ENCODE measurements at places on chromosomes 3 and 15.

DNA sequence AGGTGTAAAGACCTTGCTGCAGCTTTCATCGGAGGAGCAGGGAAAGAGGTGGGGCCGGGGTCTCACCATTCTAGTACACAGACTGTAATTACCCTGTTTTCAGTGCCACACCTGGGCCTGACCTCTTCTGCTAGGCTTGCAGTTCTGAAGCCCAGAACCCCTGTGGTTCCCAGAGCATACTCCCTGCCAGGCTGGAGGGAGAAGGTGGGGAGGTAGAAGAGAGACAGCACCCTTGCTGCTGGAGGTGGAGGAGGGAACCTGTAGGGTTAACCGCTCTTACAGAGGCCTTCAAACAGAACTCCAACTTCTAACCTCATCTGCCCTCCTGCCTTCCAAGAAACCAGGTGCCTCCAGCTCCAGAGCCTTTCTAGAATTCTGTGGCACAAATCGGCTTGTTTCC lies 27.0 kb downstream of the PCOLCE2 start:
- no peak for DNase-seq

DNA sequence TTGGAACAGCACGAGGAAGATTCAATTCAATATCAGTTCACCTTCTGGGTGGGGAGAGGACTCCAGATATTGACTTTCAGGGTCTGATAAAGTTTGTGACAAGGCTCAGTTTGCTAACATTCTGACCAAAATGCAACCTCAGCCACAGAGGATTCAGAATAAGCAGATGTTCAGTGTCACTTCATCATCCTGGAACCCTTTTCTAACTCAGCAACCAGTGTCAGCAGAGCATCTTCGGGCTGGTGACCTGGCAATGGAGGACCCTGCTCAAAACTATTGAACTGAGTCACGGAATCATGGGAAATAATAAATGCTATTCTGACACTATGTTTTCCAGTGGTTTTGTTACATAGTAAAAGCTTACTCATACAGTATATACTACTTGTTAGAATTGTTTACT lies 433.4 kb upstream of the CFAP20DC start:
- no peak for DNase-seq

GRCh38 chr15:68676011-68676605 lies 97.3 kb downstream of the CORO2B start:
- no peak for DNase-seq

DNA sequence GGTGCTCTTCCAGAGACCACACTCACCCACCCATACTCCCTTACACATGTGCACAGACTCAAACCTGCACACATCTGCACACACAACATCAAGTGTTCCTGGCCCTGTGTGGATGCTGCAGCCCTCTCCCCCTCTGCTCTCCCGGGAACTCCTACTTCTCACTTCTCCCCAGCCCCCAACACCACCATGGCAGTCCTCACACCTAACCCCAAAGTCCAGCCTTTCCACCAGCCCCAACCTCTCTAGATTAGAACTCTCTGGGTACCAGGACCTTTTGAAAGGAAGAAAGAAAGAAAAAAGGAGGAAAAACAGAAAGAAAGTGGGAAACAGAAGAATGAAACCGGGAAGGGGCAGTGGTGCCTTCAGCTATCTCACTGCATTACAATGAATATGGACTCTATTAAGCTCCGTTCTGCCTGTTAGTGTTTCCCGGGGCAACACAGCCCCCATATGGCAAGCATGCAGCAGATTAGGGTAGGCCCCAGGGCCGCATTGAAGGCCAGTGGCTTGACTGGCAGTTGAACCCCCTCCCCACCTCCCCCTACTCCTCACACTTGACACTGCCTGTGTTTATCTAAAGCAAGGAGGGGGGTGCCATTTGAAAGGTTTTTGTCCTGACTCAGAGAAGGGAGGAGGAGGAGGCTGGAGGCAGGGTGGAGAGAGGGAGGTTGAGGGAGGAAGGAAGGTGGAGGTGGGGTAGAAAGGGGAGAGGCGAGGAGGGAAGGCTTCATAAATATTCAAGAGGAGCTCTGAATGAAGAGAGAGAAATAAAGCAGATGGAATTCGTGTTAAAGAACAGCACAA lies 30.1 kb downstream of the BOC start:
- DNase-seq: no peak

DNA sequence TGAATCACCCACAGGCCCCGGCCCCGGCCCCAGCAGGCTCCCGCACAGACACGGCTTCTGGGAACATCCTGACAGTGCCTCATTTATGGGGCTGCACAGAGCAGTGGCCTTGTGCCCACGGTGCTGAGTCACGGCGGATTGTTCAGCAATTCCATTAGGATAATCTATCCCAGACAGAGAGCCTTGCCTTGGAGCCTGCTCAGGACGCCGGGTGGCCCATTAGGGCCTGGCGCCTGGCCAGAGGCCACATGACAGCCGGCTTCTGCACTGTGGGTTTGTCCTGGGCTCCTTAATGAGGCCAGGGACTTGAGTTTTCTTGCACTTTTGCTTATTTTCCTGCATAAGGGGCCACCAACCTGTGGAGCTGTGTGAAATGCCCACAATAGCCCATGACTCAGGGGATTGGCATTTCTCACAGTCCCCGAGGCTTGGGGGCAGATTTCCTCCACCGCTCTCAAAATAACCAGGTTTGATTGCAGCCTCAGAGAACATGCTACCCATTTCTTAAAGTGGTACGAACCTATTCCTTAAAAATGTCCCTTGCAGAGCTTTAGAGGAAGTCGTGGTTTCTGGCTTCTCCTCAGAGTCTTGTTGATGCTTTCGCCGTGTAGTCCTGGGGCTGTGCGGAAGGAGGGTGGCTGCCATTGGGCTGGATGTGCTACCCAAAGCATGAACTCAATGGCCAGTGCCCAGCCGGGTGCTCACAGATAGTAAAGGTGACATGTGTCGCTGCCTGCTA lies 19.0 kb downstream of the SYNM start:
- DNase-seq: peak; percentile 89

DNA sequence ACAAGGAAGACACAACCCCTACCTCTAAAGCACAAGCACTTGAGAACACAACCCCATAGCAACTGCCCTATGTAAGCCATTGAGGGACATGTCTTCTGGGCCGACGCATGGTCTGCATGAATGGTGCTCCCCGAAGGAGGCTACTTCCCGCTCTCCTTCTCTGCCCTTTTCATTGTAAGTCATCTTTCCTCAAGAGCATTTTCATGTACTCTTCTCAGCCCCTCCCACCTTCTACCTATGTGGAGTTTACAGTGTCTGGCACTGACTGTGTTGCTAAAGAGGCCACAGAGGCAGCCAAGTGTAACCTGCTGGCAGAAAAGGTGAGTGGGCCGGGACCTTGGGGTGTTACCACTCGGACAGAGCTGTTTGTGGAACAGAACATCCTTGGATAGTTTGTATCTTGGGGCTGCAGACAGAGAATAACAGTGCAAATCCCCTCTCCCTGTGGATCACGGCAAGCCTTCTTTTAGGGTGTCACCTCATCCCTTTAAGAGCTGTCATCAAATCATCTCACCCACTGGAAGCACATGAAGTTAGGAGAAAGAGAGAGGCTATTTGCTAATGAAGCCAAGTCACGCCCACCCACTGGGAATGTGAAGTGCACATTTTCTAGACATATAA lies 5.6 kb downstream of the AHSG start:
- no peak for DNase-seq

GRCh38 chr3:129238945-129239705 lies 10.3 kb upstream of the COPG1 start:
- no peak for DNase-seq

GRCh38 chr3:13475871-13476590 lies 4.1 kb upstream of the HDAC11 start:
- no peak for DNase-seq

DNA sequence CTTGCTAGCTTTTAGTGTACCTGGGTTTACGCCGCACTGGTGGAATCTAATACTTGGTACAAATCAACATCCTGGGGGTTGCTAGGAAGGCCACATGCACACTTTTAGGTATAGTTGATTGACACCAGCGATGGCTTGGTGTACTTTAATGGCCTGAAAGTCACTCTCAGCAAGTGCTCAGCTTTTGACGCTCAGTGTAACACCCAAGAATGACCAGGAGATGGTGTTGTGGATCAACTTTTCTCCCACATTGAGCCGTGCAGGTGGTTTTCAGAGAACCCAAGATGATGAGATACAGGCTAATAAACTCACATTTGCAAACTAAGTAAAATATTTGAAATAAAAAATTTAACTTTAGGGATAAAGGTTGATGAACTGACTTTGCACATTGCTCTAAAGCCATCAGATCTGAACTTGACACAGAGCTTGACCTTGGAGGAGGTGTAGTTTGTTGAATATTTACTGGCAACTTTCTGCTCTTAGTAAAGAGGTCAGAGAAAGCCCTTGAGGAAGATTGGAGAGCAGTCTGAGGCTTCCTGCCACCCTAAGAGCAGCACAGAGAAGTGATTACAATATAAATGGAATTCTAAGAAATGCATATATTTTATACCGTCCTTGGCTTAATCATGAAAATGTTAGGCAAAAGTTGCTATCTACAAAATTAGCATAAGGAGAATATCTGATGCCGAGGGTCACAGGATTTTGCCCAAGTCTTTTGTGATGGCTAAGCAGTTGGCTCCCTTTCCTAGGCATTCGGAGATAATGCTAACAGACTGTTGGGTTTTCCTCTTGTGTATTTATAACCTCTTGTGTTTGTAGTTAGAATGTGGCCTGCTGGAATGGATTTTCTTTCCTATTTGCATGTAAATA lies 143.4 kb upstream of the RASGRP1 start:
- no peak for DNase-seq

DNA sequence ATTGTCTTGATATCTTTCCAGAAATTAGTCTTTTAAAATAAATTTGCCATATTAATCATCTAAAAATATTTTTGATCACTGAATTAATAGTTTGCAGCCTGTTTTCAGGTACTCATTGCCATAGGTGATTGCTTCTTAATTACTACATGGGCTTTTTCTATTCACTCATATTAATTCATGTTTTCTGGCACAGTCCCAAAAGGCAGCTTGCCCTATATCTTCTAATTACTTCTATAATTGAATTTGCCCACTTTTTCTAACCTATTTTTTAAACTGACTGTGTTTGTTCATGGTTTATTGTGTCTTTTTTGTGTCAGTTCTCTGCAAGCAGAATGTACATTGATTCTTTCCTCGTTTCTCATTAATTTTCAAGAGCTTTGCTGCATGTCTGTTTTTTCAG lies 85.7 kb upstream of the SOX2 start:
- no peak for DNase-seq

- DNase-seq: no peak
Observed at GRCh38 chr15:55909036-55909811, 84.2 kb downstream of the NEDD4 start.

DNA sequence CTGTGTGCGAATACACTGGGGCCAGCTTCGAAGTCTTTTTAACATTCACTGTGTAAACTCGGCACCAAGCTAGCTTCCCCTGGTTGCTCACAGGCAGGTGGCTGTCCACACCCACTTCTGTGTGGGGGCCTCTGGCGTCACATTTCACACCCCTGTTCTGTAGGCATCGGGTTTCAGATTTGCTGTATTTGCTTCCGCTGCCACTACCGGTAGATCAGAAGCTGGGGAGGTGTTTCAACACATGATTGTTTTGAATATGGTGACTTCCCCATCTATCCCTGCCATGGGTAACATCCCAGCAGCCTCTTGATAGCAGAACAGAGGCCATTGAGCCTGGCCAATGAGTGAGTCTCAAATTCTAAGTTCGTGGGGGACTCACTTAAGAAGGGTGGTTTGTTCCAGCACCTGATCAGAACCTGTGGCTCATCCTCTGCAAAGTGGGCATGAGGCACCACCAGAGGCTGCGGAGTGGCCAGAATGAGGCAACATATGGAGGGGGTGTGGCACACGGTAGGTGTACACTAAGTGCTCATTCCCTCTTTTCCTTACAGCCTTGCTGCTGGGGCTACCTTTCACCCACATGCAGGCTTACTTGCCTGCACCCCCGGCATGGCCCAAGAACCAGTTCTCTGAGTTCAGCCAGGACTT lies 61.5 kb downstream of the IQSEC1 start:
- DNase-seq: no peak

GRCh38 chr3:61315871-61316270 lies 64.6 kb upstream of the FHIT start:
- DNase-seq: no peak

- DNase-seq: no peak
Observed at GRCh38 chr3:185711255-185711870, 113.5 kb downstream of the IGF2BP2 start.

DNA sequence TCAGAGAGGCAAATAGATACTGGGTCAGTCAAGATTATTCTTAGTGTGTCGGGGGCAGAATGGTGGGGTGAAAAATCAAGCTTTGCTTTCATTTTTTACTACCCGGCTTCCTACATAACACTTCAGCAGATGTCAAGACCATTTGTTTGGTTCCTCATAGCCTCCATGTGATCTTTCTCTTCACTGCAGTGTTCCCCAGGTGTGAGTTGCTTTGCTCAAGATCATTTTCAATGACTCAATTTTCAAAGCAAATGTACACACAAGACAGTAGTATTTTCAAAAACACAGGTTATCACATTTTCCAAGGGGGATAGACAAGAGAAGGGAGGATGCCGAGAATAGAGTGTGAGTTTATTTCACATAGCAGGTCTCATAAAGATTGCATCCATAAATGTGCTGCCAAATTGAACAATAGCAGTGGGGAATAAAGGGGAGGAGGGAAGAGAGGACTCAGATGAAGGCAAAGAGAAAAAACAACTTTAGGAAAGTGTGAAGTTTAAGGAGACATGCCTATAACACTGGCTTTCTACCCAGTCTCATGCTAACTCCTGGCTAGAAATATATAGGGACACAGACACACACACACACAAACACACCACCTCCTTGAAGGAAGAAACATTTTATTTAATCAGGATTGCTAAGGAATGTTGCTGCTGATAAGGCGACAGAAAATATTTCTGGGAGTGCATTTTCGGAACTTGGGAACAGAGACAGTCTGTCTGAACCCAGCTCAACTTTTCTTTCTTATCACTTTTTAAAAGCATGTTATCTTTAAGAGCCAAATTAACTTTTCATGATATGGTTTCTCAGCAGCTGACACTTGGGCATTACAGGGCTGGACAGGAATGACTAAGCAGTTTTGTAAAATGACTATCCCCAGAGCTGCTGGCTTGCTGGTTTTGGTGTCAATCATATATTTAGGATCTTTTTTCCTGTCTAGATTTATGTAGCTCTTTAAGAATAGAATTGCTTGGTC lies 402.4 kb downstream of the RBMS3 start:
- no peak for DNase-seq

GRCh38 chr15:50911621-50912020 lies 3.1 kb downstream of the AP4E1 start:
- no peak for DNase-seq

DNA sequence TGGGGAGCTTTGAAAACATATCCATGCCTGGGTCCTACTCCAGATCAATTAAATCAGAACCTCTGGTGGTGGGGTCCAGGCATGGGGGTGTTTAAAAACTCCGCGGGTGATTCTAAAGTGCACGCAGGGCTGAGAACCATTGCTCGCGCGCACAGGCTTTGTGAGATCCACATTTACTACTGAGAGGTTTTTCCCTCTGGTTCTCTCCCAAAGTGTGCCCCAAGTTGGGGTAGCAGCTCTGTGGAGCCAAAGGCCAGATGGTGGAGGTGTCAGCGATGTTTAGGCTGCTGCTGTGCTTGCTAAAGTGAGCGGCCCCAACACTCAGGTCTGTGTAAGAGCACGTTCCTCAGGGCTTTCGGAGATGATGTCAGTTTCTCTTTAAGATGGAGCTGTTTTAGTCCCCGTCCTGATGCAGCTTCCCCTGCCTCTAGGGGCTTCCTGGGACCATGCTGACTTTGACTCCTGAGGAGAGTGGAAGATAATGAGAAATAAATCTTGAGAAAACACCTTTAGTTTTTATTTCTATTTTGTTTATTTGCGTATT lies 13.4 kb upstream of the MAGEF1 start:
- no peak for DNase-seq

GRCh38 chr3:45064512-45065372 lies 38.6 kb downstream of the CLEC3B start:
- no peak for DNase-seq
